ENCODE measurements at places on chromosomes 1 and 21.

DNA sequence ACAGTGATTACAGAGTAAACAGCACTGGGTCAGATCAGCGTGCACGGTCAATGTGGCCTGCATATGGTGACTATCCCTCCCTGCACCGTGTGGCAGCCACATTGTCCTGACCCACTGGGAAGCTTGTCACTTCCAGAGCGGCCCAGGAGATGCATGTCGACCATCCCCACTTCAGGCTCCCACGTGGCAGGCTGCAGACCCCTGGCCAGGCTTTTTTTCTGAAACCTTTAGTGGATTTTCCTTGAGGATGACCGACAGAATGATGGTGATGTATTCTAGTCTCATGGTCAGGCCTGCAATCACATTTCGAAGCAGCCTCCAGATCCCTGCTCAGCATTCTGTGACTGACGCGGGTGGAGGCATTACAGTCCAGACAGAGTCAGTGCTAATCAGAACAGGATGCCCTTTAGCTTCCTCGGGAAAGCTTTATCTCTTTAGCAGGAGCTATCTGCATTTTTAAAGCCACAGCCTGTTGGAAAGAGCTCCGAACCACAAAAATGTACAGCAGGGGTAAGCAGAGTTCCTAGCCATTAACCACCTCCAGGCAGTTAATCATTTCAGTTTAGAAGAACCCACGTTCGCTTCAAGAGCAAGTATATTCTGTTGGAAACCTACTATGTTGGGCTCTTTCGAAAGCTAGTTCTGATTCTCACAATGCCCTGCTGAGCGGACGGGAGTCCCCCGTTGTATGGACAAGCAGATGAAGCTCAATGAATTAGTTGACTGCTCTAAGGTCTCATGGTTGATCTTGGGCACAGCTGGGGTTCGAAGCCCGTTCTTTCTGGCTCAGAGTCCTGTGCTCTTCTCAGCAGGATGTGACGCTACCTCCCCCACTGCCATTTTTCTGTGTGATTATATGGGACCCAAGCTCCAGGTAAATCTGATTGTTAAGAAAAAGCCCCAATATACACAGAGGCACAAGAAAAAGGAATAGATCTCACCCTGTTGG lies 56.5 kb downstream of the IRF2BP2 start:
- DNase-seq: no peak

- DNase-seq: peak; percentile 50
These were observed at the start of gene PLEKHM2 for GRCh38 chr1:15684042-15684461. Gene PLEKHM2, plus strand, starts transcription at chr1:15684320. Its CDS starts 239 bp downstream, at chr1:15684559.

GRCh38 chr1:212669102-212669501 lies 30.5 kb downstream of the BATF3 start:
- DNase-seq: no peak

DNA sequence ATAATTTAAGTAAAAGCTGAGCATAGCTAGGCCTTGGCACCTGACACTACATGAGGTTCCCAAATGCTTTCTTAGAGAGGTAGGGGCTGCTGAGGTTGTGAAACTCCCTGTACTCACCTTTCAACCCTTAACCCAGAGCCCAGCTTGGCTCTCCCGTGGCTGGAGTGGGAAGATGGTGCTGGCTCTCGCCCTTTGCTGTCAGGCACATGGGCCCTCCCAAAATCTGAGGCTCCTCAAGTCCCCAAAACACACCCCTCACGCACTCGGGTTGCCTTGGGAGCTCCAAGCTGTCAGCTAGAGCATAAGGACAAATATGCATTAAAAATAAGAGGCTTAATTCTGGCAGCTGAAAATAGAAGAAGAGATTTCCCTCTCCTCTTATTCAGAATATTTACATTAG lies 46.7 kb upstream of the PLPPR4 start:
- DNase-seq: no peak

DNA sequence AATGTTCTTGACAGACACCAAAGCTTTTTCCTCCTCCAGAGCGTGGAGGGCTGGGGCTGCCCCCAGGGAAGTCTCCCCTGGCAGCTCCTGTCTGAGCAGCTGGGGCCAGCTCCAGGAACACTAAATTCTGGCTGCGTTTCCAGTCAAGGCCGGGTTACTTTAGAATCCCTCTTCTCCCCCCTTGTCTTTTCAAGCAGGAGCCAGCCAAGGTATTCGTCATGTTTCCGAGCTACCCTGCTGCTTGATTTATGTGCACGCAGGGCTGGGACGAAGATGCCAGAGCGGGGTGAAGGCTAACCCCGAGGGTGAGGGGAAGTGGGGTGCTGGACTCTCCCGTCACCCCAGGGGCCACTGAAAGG lies 68.1 kb upstream of the ANGPTL1 start:
- DNase-seq: no peak

All from stimulated activated CD4-positive, alpha-beta T cell treated with anti-CD3 and anti-CD28 coated beads, Interleukin-1b, Interleukin-23, amount 100 ng/mL, for 4 hours (primary cell).